ENCODE measurements at places on chromosomes 3 and 15.

DNA sequence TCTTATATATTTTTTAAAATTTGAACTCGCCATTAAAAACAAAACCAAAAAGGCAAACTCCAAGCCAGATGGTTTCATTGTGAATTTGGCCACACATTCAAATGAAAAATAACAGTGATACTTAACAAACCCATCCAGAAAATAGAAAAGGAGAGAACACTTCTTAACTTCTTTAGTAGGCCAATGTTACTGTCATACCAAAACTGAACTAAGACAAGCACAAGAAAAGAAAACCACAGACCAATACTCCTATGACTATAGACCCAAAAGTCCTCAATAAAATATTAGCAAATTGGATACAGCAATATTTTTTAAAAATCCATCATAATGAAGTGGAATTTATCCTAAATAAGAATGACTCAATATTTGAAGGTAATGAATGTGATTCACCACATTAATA, 73.5 kb upstream of the ALDH1A3 start:
- DNase-seq, result no peak

DNA sequence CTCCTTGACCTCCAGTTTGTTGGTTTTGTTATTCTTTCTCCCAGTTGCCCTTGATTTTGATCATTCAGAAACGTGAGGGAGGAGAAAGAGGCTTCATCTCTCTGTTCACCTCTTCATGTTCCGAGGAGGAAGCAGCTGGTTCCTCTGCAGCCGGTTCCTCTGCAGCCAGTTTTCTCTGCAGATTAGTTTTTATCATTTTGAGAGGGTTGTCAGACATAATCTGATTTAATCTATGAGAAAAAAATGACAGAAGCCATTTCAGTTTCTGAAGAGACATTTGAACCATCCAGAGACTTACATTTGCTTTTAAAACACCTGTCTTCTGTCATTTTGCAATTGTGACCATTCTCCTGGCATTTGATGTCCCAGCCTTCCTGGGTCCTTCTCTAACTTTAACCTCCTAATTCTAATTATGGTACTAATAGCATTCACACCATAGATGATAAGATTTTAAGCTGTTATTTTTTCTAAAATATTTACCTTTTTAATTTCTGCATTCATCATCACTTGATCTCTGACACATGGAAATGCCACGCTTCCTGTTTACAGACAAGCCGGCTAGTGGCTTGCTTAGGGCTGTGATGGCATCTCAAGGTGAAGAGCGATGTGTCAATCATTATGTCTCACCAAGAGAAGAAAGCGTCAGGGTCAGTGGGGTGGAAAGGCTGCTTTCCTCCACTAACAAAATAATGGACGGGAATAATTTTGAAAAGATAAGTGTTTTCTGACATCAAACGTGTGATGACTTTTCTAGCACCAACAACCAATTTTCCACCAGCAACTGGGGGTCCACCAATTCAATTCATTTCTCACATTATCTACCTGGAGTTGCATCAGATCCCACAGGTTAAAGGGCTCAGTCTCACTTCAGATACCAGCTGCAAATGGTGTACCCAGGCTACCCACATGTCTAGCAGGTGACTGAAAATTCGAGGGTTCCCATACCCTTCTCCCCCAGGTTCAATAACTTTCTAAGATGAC, 76.4 kb downstream of the CHRNA7 start:
- no peak for DNase-seq

DNA sequence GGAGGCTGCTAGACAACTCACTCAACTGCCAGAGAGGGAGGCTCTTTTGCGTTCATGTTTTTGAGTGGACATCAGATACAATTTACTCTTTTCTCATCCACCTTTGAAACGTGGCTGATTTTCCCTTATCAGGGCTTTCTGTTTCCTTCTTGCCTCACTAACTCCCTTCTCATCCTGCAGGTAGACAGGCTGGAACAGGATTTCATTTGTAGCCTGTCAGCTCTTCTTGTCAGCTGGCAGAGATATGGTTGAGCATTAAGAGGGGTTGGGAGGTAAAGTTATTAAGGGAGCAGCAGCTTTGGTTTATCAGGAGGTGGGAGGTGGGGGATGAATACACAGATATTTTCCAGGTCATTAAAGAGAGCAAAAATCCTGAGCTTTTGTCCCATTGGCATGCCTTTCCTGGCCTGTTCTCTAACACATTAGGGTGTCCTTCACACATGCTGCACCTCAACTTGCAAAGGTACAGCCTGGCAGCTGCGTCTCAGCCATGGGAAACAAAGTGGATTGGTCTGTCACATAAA, 73.5 kb downstream of the PPM1L start:
- DNase-seq, result no peak

- no peak for DNase-seq
These were observed 41.6 kb downstream of the DAG1 start for GRCh38 chr3:49511639-49512038.

GRCh38 chr15:89760303-89761008, 9.4 kb upstream of the MESP1 start:
- DNase-seq, result peak; percentile 50

- no peak for DNase-seq
These were observed 360.1 kb downstream of the SHQ1 start for GRCh38 chr3:72487946-72488737.

DNA sequence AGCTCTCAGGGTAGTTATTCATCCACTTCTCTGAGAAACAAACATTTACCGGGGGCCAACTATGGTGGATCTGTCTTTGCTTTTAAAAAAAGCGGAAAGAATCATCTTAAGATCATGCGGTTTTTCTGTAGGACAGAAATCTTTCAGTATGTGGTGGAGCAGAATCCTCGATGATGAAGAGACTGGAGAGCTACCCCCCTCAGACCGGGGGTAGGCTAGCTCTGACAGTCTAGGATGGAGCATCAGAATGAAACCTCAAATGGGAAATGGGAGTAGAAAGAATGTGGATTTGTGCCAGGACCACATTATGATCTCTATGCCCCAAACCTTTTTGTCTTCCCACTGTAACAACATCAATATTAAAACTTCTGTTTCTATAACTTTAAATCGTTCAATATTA, 30.3 kb downstream of the TPRG1 start:
- DNase-seq, result no peak

GRCh38 chr3:5095886-5096285, 26.2 kb upstream of the ARL8B start:
- DNase-seq, result no peak

DNA sequence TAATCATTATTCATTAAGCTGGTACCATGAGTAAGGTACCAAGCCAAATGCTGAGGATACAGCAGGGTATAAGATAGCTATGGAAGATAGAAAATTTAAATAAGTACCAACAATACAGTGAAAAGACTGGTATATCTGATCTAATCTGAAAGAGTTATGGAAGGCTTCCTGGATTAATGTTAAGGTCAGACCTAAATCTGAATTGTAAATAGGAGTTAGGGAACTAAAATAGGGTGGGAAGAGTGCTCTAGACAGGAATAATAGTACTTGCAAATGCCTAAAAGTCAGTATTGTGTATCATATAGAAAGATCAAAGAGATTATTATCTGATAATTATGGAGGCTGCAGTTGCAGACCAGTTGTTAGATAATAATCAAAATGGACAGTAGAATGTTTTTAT, 2.6 kb upstream of the ACKR4 start:
- DNase-seq, result no peak

DNA sequence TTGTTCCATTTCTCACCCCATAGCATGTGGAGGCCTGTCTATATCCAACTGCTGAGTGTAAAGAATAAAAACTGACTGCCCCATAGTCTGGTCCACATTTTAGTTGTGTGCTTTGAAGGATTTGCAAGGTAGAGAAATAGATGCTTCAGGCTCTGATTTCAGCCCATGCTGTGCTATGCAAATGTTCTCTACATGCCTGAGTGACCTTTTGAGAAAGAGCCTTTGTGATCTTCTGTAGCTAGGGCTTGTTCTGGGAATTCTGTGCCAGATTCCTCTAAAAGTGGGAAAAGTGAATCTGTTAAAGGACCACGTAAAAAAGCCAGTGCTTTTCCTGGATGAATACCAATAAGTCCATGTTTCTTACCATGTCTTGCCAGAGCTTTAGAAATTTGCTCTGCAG, 5.2 kb downstream of the KCTD6 start:
- DNase-seq, result no peak

DNA sequence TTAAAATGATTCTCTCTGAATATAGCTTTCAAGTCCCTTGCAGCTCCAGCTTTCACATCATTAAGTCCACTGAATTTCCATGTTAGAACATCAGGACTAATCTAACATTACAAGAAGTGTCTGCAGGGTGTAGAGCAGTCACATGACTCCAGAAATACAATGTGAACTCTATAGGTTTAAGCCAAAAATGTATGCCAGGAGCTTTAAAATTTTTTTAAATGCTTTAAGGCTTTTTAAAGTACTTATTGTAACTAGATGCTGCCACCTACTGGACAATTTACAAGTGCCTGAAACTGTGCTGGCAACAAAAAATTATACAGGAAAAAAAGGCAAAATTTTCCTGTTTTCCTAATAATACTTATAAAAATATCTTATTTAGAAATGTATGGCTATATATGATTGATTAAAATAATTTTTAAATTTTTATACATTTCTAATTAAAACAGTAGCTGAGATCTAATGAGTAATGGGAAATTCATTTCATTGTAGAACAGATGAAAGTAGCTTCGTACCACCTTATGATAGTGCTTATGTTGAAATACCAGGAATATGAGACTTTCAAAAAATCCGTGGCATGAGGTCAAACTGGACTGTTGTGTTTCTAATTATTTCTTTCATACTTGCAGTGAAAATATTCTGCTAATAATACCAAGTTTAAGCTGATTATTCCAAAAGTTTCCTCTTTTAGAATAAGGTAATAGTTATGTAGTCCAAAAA, 25.7 kb downstream of the FSIP1 start:
- DNase-seq, result peak; percentile 23

DNA sequence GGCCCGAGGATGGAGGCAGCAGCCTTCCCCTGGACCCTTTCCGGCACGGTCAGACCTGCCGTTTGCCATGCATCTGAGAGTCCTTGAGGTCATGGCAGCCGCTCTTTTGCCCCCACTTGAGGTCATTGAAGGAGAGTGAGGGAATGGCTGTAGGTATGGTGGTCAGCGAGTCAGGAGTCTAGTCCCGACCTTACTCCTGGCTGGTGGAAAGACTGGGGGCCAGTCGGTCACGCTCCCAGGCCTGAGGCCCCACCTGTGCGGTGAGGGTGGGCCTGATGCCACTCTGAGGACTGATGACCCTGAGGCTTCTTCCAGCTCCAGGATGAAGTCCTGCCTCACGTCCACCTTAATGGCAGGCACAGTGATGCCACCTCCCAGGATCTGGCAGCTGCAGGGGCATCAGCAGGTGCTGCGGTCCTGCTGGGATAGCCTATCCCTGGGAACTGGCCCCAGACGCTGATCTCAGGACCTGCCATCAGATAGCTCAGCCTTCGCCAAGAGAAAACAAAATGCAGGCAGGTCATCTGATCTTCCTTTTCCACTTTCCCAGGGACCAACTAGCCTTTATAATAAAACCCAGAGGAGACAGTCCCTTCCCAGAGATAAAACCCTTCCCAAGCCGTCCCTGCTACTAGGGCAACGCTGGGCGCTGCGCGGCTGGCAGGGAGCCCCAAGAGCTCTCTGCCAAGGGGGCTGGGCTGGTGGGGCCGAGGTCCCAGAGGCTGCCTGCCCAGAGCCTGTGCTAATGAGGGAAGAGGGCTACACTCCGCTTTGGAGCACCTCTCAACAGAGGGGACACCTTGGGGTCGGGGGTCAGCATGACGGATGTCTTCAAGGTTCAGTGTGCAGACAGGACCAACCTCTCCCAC, 42.2 kb downstream of the TM2D3 start:
- no peak for DNase-seq
